Right atrium auricular region (tissue), 2 donors: ENCODE measurements at places on chromosomes 11 and 22.

GRCh38 chr11:33551051-33551450 is 149.6 kb downstream of the C11orf91 start:
- no peak for DNase-seq

DNA sequence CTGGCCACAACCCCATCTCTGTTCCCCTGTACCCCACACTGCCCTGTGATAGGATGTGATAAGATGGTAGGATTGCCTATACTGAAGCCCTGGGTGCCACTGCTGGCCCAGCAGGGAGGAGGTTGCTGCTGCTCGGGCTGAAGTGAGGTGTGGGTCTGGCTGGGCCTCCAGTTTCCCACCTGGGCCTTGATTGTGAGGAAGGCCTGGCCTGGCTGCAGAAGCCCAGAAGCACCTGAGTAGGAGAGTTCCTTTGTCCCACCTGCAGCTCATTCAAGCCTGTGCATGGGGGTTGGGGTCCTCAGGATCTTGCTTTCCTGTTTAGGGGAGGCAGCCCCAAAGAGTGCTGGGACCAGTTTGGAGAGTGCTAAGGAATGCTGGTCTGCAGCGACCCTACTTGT is 3.3 kb downstream of the ST3GAL4 start:
- DNase-seq, result no peak

- DNase-seq, result no peak
Observed at GRCh38 chr11:110069158-110069737, 23.9 kb upstream of the ZC3H12C start.

DNA sequence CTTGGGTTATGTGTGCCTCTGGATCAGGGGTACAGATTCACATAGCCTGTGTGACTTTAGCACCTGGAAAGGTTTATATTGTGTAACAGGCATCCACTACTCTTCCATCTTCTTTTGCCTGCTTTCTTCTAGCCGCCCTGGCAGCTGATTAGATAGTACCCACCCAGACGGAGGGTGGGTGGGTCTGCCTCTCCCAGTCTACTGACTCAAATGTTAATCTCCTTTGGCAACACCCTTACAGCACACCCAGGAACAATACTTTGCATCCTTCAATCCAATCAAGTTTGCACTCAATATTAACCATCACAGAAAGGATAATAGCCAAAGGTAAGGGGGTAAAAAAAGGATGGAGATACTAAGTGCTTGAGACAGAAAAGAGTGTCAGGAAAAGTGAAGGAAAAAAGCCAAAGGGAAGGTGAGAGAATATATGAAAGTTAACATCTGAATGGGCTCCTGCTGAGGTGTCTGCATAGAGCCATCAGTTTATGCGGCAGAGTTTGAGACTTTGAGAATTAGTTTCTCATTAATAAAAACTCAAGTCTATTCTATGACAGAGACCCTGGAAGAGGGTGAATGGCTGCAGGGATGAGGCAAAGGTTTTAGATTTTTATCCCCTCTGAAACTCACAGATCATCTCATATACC is 2.6 kb upstream of the OR51B6 start:
- DNase-seq, result no peak

GRCh38 chr11:15918212-15918611 is 438.1 kb downstream of the SOX6 start:
- no peak for DNase-seq

DNA sequence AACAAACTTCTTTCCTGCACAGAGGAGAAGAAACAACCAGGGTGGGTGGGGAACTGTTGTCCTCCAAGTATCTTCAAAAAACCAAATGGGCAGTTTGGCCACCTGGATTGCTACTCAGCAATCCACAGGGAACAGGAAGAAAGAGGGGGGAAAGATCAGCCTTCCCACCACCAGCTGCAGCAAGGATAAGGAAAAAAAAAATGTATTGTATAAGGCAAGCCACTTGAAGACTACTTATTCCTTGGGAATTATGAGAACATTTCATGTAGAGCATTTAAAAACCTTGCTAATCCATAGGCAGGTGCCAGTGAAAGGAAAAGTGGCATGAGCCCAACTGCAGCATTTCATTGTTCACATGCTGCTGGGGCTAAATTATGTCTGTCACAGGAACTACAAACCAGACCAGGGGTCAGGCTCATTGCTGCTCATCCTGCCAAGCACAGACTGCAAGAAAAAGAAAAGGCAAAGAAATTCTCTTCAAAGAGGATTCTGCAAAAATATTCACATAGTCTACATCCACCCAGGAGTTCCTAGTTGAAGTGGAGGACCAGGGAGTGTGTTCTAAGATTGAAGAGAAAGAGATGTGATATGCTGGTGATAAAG is 2.2 kb downstream of the RAB30 start:
- DNase-seq, result no peak

GRCh38 chr11:62708793-62709192 is 1.3 kb downstream of the GNG3 start:
- DNase-seq, result no peak

DNA sequence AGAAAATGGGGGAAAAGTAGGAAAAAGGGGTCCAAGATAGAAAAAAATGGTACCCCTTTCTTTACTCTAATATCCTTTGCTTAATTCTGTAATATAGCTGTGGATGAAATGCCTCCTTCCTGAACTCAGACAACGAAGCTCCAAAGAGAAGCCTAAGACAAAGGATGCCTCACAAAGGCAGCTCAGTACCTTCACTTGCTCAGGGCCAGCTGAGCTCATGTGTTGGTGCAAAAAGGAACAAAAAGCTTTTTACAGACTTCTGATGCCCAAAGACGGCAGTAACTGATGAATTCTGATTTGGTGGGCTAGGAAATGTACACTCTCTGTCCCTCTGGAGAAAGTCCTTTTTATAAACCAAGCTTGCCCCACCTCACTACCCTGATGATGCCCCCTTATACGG is 77.5 kb downstream of the DENND5A start:
- DNase-seq, result no peak

GRCh38 chr11:20089796-20090653 is 70.2 kb downstream of the DBX1 start:
- DNase-seq, result no peak

GRCh38 chr22:30564045-30564760 is 10.3 kb downstream of the GAL3ST1 start:
- DNase-seq, result no peak

DNA sequence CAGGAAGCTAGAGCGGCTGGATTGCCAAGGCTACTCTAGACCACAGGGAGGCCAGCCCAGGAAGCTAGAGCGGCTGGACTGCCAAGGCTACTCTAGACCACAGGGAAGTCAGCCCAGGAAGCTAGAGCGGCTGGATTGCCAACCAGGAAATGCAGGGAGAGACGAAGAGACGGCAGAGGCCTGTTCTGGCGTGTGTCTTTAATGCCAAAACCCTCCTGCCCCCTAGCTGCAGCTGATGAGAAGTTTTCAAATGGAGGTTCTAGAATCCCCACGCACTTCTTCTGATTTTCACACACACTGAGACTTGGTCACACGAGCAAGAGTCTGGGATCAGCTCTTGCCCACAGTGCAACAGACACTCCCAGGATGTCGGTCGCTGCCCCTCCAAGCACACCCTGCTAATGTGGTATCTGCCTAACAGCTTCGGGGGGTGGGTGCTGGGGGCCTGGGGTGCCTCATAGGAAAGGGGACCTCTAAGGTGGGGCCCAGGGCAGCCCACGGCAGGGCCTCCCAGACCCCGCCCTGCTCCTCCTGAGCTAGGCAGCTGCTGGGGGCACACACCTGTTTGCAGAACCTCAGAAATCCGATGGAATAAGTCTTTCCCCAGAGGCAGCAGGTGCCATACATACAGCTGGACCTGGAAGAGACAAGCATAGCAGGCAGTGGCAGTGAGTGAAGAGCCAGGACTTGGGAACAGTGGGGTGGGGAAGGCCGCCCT is 28.5 kb downstream of the MAFF start:
- no peak for DNase-seq

- no peak for DNase-seq
Observed at GRCh38 chr11:44450295-44450932, 115.0 kb upstream of the CD82 start.

DNA sequence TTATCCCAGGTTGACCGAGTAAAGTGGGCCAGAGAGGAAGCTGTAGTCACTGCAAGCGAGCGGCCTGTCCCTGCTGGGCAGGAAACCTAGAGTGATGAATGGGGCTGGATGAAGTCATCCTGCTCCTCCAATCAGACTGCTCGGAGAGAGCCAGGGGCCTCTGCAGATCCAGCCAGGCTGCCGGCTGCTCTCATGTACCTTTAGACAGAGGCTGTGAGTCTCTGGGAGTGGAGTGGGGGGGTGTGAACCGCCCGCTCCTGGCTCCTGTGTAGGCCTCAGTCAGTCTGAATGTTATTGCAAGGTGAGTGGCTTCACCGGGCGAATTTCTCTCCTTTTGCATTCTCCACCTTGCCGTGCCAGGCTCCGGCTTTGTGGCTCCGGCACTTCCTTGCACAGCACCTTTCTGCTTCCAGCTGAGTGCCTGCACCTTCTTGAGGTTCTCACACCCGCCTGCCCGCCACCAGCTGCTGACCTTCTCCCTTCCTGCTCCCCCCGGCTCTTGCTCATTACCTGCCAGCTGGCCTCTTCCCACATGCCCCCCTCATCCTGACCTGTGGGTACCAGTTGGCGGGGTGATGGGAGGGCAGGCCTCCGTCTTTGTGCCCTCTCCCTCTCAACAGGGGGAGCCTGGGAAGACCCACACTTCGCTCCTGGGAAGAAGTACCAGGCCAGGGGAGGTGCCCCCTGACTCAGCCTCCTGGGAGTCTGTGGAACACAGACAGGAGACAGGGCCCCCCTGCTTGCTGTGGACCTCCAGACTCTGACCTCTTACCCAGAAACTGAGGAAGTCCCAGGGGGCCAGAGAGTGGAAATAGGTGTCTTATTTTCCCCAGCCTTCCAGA is 79.9 kb downstream of the GRAMD1B start:
- no peak for DNase-seq

DNA sequence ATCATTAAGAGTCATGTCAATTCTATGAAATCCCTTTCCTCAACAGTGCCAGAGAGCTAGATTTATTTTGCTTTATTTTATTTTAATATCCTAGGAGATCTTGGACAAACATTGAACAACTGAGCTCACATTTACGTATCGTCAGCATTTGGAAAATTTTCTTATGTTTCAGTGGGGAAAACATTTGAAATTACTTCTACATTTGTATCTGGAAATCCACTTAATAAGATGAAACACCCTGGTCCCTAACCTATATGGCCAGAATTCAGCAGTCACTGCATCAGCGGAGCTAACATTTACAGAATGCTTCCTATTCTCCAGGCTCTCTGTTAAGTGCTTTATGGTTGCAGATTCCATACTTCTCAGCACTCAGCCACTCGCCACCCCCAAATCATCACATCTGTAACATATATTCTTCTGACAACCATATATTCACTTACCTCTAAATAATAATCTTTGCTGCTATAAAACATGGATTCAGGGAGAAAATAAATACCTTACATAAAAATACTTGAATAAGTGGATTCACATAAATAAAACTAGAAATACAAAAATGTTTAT is 773.9 kb downstream of the JRKL start:
- no peak for DNase-seq

GRCh38 chr11:44243595-44244343 is 66.2 kb downstream of the ALX4 start:
- no peak for DNase-seq
